AML-193 (cell line): ENCODE measurements at places on chromosomes 1 and 21.

- DNase-seq: no peak
Measured at GRCh38 chr1:113429461-113430153, 39.3 kb downstream of the MAGI3 start.

- DNase-seq: no peak
Measured at GRCh38 chr1:105626276-105626987, 1430.0 kb upstream of the PRMT6 start.

- no peak for DNase-seq
Measured at GRCh38 chr1:110205156-110205555, 5.0 kb upstream of the KCNC4 start.

DNA sequence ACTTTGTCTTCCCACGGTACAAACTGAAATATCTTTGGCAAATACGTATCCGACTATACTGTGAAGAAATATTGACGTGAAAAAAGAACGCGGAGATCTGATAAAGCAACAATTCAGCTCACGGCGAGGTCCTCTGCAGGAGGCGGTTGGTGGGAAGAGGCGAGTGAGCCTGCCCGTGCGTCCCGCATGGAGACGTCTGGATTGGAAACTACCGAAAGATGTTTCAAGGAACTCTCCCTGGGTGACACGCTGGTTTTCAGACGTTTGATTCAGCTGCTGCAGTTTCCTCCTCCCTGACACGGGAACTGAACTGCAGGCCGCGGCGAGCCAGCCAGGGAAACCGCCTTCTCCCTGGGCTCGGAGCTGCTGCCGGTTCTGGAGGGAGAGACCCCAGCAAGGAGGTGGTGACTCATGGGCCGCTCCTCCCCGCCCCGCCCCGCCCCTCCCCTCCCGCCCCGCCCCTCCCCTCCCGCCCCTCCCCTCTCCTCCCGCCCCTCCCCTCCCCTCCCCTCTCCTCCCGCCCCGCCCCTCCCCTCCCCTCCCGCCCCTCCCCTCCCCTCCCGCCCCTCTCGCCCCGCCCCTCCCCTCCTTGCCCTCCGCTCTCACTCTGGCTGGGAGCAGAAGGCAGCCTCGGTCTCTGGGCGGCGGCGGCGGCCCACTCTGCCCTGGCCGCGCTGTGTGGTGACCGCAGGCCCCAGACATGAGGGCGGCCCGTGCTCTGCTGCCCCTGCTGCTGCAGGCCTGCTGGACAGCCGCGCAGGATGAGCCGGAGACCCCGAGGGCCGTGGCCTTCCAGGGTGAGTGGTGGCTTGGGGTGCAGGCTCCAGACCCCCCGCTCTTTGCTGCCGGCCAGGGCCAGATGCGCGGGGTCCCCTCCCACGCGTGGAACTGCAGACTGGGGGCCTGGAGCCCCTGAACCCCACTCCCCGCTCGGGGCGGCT lies at the start of gene COL6A1:
Gene COL6A1, plus strand, starts transcription at position 620 of the 941 bp plus-strand sequence. Its CDS starts 81 bp downstream, at position 701.
- DNase-seq: peak; percentile 15

DNA sequence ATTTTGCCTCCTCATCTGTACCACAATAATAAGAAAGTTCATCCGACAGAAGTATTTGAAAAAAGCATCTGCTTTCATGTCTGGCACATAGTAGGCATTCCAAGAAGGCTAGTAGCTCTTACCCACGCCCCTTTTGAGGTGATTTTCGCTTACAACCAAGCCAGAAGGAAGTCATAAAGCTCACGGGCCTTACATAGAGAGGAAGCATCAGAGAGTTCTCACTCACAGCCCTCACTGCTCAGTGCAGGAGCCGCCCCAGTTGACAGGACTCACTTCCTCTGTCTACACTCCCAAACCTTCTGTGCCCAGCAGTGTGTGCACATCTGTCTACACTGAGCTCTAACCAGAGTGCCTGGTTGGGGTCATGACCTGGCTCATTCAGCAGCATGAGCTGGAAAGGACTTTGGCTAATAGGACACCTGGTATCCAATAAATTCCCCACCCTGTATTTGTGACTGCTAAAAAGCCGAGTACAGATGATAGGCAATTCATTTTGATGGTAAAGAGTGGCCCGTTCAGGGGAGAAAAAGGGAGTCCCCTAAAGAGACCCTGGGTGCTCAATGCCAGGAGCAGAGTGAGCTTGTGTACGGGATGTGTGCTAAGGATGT lies 36.8 kb upstream of the DUSP10 start:
- no peak for DNase-seq
